Left ventricle myocardium inferior (tissue), 1 donor: ENCODE measurements at places on chromosomes 1 and 21. TPM values are rescaled to one million over a fixed set of nuclear protein-coding genes. Genes with fewer than 3 reads are reported as not detected.

NKAIN1 gene
- 0.19 TPM for total RNA-seq

- DNase-seq: no peak
These were observed 4.1 kb upstream of the GABRD start for GRCh38 chr1:2014741-2015735.

GRCh38 chr1:104648269-104648691 is 898.6 kb downstream of the AMY1C start:
- DNase-seq: no peak

CCDC185 gene
- total RNA-seq: not detected

DNA sequence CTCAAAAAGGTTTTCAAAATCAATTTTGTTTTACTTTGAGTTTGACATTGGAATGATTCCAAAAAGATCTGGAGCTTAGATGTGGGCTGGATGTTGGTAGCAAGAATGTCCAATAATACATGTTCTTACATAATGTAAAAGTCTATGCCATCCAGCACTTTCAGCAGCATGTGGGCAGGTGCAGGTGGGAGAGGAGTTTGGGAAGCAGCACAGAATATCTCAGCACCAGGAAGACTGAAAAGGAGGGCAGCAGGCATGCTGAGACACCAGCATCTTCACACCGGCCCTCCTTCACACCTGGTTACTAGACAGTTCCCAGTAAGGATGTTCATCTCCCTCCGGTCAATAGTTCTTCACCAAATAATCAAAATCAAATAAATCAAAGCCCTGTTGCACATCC is 166.6 kb downstream of the ZBTB18 start:
- no peak for DNase-seq

DNA sequence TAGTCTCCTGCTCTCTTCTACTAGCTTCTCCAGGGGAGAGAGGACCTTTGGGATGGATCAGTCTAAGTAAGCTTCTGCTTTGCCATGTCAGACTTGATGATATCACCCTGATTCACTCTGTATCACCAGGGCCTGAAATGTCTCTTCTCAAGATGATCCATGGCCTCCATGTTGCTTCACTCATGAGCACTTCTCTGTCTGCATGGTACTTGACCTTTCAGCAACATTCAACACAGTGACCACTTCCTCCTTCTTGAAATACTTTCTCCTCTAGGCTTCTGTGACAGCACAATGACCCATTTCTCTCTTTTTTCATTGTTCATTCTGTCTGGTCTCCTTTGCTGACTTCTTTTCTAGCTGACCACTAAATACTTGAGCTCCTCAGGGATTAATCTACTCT is 35.3 kb upstream of the NGF start:
- no peak for DNase-seq

TSPAN2 gene
- total RNA-seq: 5.3 TPM

- DNase-seq: peak; percentile 81
These were observed at the start of gene HMGN1 for GRCh38 chr21:39348355-39349210. HMGN1 (minus strand) TSS chr21:39349088; CDS start chr21:39348917, 171 bp downstream.

DNA sequence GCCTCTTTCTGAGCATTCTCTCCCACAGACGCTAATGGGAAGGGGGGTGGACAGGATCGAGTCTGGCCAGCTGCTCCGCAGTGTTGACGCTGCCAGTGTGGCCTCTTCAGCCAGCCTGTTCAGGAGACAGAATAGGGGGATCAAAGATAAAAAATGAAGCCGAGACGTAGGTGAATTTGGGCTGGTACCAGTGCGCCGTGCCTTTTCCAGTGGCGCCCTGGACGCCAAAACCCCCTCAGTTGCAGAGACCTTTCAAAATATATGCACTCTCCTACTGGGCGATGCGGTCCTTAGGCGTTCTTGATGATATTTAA is 1.1 kb downstream of the TTC3 start:
- DNase-seq: no peak

S100A10 gene
- total RNA-seq: 186 TPM

ZNF593 gene
- total RNA-seq: 13.7 TPM

DNA sequence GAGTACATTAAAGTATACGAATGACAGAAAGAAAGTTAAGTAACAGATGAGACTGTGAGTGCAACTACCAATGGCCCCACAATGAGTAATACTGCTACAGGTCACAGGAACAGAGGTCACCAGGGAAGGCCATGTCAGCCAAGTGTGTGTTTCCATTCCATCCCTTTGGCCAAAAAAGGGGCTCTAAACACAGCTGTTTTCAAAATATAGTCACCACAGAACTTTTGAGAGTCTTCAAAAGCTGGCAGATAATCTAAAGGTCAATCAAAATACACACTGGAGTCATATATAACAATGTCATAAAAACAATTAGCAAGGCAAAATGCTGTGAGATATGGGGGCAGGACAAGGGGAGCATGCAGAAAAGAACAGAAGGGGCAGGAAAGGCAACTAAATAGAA is 10.2 kb downstream of the USP24 start:
- no peak for DNase-seq

CRYZ gene
- 35.3 TPM for total RNA-seq

DNA sequence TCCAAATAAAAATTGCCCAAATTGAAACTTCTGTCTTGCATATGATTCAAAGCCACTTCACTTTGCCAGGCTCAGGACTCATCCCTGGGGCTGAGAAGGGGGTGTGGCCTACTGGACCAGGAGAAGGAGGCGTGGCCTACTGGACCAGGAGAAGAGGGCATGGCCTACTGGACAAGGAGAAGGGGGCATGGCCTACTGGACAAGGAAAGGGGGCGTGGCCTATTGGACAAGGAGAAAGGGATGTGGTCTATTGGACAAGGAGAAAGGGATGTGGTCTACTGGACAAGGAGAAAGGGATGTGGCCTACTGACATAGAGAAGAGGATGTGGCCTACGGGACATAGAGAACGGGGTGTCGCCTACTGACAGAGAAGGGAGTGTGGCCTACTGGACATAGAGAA is 405.3 kb downstream of the RRAGC start:
- DNase-seq: no peak

RHCE gene
- total RNA-seq: 1.0 TPM
